Fibroblast of mammary gland (primary cell): ENCODE measurements at places on chromosomes 2 and 18.

DNA sequence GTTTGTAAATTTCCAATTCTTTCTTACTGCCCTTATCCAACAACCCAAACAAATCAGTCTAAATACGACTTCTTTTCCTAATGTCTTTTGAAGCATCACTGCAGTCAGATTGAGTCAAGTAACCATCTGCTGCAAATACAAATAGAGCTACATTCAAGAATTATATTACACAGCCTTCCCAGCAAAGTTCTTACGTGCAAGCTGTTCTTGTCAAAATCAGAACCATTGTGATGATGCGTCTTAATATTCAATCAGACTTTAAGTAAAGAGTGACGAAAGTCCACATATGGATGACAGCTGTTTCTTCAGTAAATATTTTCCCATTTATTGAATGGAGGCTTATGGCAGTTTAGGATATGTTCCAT is 943.8 kb downstream of the LRP1B start:
- DNase-seq, result no peak

- DNase-seq, result no peak
Observed at GRCh38 chr18:8375249-8375648, 234.0 kb upstream of the RAB12 start.

GRCh38 chr2:29650631-29651097 is 270.7 kb downstream of the ALK start:
- no peak for DNase-seq

DNA sequence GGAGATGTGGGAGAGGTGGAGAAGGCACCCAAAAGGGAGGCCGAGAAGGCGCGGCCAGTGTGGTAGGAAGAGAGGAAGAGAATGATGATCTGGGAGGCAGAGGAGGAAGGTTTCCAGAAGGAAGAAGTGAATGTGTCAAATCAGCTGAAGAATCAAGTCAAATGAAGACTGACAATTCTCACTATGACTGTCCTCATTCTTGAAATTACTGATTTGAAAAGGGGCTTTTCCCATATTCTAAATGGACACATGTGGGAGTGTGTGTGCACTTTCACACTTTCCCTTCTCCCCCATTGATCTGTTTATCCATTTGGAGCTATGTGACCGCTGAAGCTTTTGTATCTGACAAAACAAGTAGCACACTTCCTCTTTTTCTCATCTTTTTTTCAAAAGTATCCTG is 6.1 kb downstream of the AFF3 start:
- DNase-seq, result no peak

DNA sequence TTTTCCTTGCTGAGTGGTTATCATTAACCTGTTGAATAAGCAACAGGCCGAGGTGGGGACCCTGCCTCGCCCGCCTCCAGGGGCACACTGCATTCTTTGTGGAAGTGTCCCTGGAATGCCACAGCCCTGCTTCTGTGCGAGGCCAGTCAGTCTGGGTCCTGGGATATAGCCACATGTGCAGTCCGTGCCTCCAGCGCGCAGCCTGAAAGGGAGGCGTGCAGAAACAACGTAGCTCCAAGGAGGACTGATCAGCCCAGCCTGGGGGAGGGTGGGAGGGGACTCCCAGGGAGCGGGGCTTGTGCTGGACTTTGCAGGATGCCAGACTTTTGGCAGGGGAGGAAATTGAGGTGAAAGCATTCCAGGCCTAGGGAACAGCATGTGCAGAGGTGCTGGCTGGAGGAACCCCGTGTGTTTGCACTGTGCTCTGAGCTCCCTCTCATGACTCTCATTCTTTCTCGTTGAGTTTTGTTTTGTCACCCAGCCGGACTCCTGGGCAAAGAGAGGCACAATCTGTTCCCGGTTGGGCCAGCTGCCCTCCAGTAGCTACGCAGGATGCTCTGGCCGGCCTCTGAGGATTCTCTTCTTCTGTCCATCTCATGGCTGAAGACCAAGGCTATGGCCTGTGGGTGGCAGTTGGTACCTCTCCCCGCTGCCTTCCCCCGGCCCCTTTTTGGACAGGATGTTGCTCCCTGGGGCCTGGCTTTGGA is 39.7 kb downstream of the HPCAL1 start:
- peak; percentile 38 for DNase-seq
